Keratinocyte (primary cell): ENCODE measurements at places on chromosomes 4 and X. TPM values are rescaled to one million over a fixed set of nuclear protein-coding genes. Genes with fewer than 3 reads are reported as not detected.

- DNase-seq, result no peak
- H3K4me1 ChIP-seq, result no peaks in the 10 kb centered on the region
- H3K36me3 ChIP-seq, result no peaks in the 10 kb centered on the region
- H3K4me3 ChIP-seq, result no peak overlapping the region
- no peaks in the 10 kb centered on the region for H3K27me3 ChIP-seq
- H3K27ac ChIP-seq, result no peak overlapping the region
These were observed 32.3 kb downstream of the HDAC8 start for GRCh38 chrX:72540318-72540717.

- H3K36me3 ChIP-seq, result no peaks in the 10 kb centered on the region
- no peak for DNase-seq
- no peaks in the 10 kb centered on the region for H3K27me3 ChIP-seq
- no peaks in the 10 kb centered on the region for H3K4me1 ChIP-seq
- no peak overlapping the region for H3K27ac ChIP-seq
- no peak overlapping the region for H3K4me3 ChIP-seq
These were observed 89.8 kb upstream of the ARMCX2 start for GRCh38 chrX:101749436-101749835.

DNA sequence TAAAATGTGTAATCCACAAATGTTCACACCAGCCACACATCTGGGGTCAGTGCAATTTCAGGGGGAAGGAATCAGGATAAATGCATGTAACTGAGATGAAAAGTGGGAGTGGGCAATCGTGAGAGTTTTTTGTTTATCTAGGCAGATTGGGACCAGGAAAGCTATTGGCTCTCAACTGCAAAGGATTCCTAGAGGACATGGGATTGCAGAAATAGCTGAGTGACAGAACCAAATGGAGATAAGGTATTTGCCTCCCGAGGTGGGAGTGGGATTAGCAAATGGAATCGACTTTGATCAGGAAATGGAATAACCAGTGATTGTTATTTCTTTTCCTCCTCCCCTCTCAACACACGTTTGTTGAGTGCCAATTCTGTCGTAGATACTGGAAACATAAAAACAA lies 38.9 kb upstream of the GJB1 start:
- DNase-seq, result no peak
- no peaks in the 10 kb centered on the region for H3K4me1 ChIP-seq
- no peak overlapping the region for H3K27ac ChIP-seq
- H3K4me3 ChIP-seq, result no peak overlapping the region
- no peaks in the 10 kb centered on the region for H3K36me3 ChIP-seq
- no peaks in the 10 kb centered on the region for H3K27me3 ChIP-seq

The OPRPN gene
- not detected in 3 replicates for polyA plus RNA-seq

The BCORL1 gene
- polyA plus RNA-seq, result 0.41 to 1.2 TPM (median 0.54 TPM) in 3 replicates

GRCh38 chr4:1632109-1633104 lies 51.7 kb downstream of the FAM53A start:
- DNase-seq, result no peak
- no peak overlapping the region for H3K27ac ChIP-seq
- no peaks in the 10 kb centered on the region for H3K36me3 ChIP-seq
- no peak overlapping the region for H3K4me3 ChIP-seq
- H3K27me3 ChIP-seq, result no peaks in the 10 kb centered on the region
